Kidney glomerular epithelial cell (primary cell): ENCODE measurements at places on chromosomes 4 and X.

GRCh38 chr4:128800701-128801284, 8.7 kb upstream of the JADE1 start:
- DNase-seq, result no peak

- DNase-seq, result no peak
Measured at GRCh38 chr4:78763251-78763650, 12.9 kb upstream of the BMP2K start.

- no peak for DNase-seq
Measured at GRCh38 chr4:59553063-59553720, 1646.9 kb upstream of the ADGRL3 start.

DNA sequence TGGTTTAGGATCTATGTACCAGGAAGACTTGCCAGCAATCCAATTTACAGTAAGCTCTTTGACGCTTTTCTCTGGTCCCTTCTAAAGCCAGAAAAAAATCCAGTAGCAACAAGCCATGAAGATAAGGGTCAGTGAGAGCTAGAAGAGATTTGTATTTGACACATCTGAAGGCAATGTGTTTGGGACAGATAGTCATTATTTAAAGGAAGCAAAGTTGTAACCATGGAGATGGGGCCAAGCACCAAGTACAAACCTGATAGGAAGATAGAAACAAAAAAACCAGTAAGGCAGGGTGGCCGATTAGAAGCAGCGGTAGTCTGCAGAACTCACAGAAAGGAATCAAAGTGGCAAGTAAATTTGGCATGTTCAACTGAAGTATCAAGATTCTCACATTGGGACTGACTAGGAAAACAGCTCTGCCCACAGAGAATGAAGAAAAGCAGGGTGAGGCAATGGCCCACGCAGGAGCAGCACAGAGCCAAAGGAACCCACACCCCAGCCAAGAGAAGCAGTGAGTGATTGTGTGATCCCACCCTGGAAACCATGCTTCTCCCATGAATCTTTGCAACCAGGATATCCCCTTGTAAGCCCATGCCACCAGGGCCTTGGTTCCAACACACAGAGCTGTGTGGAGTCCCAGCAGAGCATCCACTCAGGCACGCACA, 12.9 kb upstream of the C4orf54 start:
- no peak for DNase-seq

DNA sequence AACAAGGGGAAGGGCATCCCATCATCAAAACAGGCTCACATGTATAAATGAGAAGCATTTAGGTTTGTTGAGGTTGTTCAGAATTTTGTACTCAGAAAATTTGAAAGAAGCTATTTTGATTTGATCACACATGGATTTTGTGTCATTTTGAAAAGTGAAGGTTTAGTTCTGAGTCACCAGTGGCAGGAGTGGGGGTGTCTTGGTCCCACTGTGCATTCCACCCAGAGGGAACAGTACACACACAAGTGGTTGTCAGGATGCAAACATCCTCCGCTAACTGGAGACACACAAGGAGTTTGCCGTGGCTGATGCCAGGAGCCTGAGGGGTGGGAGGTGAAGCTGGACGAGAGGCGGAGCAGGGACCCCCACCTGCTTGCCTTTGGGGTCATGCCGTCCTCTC, 198.2 kb upstream of the PSAPL1 start:
- DNase-seq, result no peak

- no peak for DNase-seq
Measured at GRCh38 chr4:75099321-75099720, 166.4 kb downstream of the PARM1 start.

- no peak for DNase-seq
Measured at GRCh38 chr4:124899997-124900396, 187.5 kb upstream of the ANKRD50 start.

DNA sequence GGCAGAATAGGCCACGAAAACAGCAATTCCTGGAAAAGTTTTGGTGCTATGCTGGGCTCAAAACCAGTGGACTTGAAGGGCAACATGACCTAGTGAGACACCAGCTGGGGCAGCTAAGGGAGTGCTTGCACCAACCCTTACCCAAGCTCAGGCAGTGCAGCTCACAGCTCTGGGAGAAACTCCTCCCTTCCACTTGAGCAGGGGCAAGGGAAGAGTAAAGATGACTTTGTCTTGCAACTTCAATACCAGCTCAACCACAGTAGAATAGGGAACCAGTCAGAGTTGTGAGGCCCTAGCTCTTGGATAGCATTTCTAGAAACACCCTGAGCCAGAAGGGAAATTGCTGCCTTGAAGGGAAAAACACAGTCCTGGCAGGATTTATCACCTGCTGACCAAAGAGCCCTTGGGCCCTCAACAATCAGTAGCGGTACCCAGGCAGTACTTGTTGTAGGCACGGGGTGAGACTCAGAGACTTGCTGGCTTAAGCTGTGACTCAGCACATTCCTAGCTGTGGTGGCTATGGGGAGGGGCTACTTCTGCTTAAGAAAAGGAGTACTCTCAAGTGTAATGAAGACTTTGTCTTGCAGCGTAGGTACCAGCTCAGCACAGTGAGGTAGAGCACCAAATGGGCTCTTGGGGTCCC, 19.7 kb upstream of the ABCG2 start:
- peak; percentile 47 for DNase-seq
